ENCODE measurements at places on chromosomes 3 and 15.

DNA sequence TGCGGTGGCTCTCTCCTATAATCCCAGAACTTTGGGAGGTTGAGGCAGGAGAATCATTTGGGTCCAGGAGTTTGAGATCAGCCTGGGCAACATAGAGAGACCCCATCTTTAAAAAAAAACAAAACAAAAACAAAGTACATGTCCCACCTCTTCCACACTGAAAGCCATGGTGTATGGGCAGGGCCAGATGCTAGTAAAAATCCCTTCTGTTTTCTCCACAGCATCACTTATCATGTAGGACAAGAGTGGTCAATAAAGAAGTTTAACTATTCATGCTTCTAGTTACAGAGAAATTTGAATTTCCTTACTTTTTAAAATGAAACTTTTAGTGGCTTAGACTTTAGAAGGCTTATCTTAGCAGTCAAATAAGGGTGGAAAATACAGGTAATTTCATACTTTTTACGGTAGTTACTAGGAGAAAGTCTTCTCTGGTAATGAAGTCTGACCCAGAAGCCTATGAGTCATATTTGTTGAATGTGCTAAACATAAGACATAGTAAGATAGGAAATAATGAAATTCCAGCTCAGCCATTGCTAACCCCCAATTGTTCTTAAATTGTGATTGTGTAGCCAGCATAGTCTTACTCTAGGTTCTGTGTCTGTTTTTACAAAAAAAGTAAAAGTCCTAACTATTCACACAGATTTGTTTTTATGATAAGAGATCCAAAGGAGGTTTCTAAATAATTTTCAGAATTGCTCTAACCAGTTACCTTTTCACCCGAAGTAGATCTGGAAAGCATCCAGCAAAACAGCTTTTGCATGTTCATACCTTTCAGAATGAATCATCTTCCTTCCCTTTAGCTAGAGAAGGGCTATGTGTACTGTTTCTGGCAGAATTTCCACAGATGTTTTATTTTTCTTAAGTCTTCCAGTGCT is 16.4 kb upstream of the ZNF609 start:
- DNase-seq: no peak

- DNase-seq: no peak
These were observed 146.2 kb downstream of the GREM1 start for GRCh38 chr15:32864051-32864450.

- DNase-seq: no peak
These were observed 532.7 kb downstream of the SOX2 start for GRCh38 chr3:182244222-182244971.

GRCh38 chr3:116020989-116021388 is 397.7 kb downstream of the GAP43 start:
- no peak for DNase-seq

DNA sequence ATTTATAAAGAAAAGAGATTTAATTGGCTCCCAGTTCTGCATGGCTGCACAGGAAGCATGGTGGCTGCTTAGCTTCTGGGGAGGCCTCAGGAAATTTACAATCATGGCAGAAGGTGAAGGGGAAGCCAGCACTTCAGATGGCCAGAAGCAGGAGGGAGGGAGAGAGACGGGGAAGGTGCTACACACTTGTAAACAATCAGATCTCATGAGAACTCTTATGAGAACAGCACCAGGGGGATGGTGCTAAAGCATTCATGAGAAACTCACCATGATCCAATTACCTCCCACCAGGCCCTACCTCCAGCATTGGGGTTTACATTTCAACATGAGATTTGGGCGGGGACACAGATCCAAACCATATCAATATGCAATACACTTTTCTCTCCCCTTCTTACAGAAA is 73.7 kb downstream of the ECT2 start:
- DNase-seq: no peak

DNA sequence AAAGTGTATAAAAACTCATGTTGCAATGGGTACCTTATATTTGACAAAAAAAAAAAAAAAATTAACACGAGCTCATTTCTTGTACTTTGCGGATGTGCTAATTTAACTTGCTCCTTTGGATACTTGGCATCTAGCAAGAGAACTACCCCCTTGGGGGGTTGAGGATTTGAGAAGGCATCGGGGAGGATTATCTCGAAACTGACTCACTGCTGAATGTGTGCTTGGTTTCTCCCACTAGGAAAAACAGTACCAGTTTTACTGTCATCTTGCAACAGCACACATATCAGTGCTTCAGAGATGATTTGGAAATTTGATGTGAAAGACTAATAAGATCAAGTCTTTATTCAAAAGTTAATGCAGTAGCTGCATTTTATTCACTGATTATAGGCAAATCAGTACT is 891 bp downstream of the EXOG start:
- no peak for DNase-seq

GRCh38 chr15:62472616-62473299 is 307.7 kb upstream of the C2CD4B start:
- DNase-seq: no peak

DNA sequence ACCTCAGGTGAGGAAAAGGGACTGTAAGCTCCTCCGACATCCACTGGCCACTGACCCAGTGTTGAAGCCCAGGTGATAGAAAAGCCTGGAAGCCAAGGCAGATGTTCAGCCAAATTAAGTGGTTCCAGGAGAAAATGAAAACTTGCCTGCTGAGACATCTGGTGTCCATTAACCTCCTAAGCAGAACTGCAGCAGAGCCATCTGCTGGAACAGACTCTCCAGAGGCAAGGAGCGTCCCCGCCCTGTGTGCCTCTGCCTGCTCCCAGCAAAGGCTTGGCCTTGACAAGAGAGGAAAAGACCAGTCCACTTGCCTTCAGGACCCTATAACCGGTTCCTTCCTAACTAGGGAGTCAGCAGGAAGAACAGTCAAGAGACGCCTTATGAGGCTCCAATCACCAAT is 48.2 kb downstream of the SRGAP3 start:
- no peak for DNase-seq

Measured in NCI-H1105 (cell line).